NCI-H187 treated with DMSO at 0.1 percent for 48 hours (cell line): ENCODE measurements at places on chromosomes 5 and 9.

GRCh38 chr5:111901296-111901695 is 144.3 kb upstream of the NREP start:
- DNase-seq: no peak

DNA sequence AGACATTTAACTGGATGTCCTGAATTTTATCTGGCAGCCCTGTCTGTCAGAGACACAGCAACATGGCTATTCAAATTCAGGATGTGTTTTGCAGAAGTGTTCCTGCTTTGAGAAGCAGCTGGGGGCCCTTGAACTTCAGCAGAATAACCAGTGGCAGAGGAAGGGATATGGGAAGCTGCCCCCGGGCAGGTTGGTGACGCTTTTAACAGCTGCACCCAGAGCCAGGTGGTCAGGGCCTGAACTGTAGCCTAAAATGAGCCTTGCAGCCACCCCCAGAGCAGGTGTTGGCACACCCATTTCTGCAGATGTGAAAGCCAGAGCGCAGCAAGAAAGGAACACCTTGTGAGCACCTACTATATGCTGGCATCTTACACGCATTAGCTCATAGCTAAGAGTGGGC is 128.7 kb upstream of the BOD1 start:
- no peak for DNase-seq

GRCh38 chr5:110807169-110807568 is 68.4 kb downstream of the SLC25A46 start:
- no peak for DNase-seq

- DNase-seq: no peak
Observed at GRCh38 chr9:83220730-83221129, 157.8 kb upstream of the RASEF start.

DNA sequence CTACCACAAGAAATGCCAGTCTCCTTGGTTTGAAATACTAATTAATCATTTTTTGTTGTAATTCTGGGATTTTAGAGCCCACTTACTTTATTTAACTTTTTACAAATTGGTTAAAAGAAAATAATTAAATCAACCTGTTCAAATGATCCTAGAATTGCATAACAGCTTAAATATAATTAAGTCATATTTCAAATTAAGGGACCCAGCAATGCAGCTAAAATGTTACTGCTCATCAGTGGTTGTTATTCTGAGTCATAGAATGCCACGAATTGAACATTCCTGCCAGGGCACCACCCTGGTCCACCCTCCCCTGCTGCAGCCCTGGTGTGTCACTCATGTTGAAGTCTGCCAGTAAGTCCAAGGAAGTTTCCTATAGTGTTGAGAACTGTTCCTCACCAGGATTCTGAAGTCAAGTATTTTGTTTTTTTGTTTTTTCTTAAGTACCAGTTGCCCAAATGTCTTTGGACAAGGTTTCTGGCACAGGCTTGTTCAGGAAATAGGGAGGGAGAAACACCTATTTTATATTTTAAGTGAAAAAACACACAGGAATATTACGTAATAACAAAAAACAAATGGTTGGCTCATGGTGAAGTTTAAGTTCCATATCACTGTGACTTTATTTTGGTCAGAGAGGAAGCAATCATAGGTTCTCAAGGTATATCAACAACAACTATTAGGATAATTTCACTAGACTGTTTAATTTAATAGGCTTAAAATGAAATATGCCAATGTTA is 4.3 kb upstream of the ITGA1 start:
- DNase-seq: no peak

DNA sequence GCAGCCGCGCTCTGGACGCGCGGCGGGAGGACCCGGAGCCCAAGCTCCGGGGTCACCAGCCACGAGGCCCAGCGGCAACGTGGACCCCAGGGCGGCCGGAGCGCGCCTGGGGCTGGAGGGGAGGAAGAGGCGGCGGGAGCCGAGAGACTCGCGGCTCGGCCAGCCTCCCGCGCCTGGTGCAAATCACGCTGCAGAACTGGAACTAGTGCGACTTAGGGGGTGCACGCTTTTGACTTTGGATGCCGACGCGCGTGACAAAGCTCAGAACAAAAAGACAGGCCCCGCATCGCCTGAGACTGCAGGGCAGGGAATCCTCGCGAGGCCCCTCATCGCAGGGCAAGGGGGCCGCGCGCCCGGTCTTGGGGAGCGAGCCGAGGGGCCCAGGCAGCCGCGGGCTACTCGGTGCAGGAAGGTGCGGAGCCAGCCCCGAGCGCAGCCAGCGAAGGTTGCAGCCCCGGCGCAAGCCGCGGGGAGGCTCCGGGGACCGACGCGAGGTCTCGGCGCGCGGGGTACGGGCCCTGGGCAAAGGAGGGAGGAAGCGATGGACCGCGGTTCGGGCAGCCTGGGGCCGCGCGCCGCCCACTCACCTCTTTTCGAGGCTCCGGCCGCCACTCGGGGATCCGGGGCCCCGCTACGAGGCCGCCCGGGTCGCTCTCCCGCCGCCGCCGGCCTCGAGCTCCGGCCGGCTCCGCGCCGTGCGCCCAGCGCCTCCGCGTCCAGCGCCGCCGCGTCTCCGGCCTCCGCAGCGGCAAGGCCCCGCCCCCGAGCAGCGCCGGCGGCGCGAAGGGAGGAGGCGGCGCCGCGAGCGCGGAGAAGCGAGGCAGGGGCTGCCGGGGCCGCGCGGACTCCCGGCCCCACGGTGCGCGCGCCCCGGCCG is at the start of gene GOLM1:
Gene GOLM1 (minus strand): TSS at position 735 of the 877 bp plus-strand sequence. CDS start 20,238 bp downstream, outside the sequence.
- DNase-seq: no peak

DNA sequence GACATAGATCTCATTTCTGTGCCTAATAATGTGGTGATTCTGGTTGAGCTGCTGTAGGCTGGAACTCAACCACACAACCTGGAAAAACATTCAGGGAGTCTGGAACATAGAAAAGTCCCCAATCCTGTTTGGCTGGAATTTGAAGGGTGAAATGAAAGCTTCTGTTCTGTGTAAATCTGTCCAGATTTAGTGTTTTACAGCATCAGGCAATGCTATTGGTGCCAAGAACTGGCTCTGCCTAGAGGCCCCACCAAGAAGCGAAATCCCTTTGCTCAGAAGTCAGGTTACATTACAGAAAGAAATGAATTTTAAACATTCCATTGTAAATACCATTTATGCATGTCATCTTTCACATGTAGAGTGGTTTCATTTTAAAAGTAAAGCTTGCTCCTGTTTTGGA is 56.3 kb downstream of the TMEM174 start:
- no peak for DNase-seq

DNA sequence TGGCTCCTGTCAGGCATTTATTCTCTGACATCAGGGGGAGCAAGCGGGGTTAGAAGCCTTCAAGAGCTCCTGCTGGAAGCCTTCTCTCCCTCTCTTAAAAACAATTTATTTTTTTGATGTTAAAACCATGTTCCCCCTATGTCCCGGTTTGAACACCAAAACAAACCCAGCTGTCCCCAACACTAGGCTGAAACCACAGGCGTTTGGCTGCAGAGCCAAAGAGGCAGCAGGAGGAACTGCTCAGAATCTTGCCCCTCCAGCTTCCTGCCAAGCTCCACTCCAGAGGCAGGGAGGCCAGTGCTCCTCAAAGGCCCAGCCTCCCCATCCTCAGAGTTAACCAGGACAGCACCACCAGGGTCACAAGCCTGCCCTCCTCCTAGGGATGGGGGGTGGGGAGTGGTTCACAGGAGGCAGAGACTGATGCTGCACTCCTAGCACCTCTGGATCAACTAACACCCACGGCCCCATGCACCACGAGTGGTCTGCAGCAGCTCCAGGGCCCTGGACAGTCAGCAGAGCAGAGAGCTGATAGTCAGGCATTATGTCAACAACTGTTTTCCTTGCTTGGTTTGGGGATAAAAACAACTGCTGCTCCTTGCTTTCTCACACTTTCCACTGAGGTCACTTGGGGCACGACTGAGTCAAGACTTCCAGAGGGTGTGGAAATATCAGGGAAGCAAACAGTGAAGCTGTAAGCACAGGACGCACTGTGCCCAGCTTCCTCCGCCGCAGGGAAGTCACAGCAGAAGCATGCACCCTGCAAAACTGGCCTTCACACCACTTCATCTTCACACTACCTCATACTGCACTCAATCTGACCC is 96.5 kb upstream of the ADRA1B start:
- no peak for DNase-seq

DNA sequence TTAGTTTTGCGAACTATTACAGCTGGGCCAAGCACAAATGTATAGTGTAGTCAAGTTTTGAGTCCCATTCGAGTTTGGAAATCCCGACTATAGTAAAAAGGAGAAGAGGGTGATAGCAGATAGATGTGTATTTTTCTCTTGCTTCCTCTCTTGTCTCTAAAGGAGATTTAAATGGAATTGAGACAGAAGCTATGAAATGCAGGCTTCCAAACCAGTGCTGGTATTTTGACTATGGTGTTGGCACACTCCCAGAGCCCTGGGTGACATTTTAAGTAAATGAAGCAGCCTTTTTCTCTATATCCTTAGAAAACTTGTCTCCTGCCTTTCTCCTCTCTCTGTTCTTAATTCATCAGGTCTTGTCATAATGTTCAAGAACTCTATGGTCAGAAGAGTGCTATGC is 17.7 kb upstream of the AUH start:
- no peak for DNase-seq

DNA sequence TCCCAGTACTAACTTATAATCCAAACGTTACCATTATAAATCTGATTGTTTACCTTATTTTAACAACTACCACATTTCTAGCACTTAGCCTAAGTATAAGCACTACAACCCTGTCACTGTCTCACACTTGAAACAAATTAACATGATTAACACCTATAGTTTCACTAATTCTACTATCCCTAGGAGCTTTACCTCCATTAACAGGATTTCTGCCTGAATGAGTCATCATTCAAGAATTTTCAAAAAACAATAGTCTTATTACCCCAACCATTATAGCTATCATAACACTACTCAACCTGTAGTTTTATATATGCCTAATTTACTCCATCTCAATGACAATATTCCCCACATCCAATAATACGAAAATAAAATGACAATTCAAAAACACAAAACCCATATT is 89.6 kb downstream of the INSL6 start:
- no peak for DNase-seq

DNA sequence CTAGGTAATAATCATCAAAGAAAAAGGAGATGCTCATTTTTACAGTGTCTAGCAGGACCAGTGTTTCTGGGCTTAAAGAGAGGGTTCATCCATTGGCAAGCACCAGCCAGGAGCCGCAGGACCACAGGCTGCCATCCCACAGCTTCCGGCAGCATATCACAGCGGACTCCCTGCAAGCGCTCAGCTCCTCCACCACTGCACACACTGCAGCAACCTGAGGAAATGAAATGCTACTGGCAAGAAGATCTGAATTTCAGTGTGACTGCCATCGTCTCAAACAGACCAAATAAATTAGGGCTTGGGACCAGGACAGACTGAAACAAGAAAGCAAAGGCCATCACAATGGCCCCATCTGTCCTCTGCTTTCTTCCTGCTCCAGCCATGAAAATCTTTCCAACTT is 114.2 kb downstream of the TTC39B start:
- DNase-seq: no peak

GRCh38 chr5:6302684-6303083 is 75.7 kb downstream of the MED10 start:
- no peak for DNase-seq

DNA sequence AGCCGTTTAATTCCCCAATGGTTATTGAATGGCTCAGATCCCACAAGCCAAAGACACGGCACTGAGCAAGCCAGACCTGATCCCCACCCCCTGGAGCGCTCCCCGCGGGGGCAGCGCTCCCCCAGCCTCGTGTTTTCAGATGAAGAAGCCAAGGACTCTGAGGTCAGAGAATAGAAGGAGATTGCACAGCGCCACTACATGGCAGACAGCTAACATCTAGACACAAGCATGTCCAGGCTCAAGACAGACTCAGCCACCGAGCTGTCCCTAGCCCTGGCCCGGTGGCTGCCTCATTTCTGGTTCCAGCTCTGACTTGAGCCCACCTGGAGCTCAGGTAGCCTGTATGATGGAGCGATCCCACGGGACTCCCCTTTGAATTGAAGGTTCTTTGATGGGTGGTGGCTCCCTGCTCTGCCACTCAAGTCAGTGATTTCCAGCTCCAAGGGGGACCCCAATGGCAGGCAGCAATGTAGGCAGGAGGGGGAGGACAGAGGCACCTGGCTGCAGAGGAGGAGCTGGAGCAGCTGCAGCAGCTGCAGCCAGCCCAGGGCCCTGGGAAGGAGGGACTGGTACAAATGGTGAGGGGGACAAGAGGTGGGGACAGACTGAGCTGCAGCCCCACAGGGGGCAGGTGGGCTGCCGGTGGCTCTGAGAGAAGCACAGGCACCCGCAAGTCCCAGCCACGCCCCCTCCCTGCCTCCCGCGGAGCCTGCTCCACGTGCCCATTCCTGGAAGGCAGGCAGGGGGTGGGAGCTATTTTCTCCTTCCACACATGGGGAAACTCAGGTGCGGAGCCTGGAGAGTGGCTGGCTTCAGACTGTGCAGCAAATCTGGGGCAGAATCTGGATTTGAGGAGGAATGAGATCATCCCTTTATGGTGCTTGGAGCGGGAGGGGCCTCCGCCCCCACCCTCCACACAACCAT is 40.2 kb downstream of the NTNG2 start:
- DNase-seq: no peak

GRCh38 chr5:13339093-13339492 is 605.4 kb downstream of the DNAH5 start:
- no peak for DNase-seq

DNA sequence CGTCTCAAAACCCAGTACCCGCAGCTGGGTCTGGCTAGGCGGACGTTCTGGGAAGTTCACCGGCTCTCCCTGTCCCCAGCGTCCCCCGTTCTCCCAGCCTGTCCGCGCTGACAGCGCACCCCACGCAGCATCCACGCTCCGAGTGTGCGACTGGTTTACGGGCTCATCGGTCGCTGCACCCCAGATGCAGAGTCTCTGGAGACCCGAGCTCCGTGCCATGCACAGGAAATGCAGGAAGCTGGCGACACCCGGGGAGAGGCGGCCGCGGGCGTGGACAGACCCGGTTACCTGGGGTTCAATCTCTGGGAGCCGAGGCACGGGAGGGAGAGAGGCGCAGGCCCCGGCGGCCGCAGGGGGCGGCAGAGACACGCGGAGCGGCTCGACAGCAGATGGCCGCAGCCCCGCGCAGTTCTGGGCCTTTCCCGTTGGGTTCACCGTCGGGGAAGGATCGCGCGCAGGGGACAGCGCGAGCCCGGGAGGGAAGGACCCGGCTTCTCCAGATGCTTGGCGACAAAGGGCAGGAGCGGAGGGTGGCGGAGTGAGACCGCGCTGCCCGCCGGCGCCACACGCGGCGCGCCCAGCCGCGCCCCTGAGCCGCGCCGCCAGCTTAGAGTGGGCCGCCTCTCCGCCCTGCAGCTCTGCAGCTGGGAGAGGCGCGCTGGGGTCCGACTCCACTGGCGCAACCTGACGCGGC is 558 bp downstream of the SHROOM1 start:
- no peak for DNase-seq

DNA sequence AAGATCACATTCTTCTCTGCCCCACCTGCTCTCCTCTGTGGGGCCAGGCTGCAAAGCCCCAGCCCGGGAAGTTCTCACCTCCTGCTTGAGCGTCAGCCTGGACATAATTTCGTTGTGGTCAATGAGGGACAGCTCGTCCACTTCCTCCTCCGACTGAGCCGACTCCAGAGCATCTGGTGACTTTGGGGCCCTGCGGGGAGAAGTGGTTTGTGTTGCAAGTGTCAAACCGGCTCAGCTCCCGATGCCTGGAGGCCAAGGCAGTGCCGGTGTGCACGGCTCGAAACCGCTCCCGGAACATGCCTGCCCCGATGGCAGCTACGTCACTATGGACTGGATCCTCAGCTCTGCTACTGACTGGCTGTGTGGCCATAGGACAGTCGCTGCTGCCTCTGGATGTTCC is 52.8 kb downstream of the PRRT1B start:
- DNase-seq: no peak

- DNase-seq: no peak
Observed at GRCh38 chr5:57940236-57940635, 457.6 kb upstream of the ACTBL2 start.
